ENCODE measurements at places on chromosomes 12 and 14.
A peak's percentile ranks its signal among the peaks of the same experiment; 100 is the strongest.

- DNase-seq, result no peak
Measured at GRCh38 chr12:102951841-102952240, 5.6 kb upstream of the ASCL1 start.

DNA sequence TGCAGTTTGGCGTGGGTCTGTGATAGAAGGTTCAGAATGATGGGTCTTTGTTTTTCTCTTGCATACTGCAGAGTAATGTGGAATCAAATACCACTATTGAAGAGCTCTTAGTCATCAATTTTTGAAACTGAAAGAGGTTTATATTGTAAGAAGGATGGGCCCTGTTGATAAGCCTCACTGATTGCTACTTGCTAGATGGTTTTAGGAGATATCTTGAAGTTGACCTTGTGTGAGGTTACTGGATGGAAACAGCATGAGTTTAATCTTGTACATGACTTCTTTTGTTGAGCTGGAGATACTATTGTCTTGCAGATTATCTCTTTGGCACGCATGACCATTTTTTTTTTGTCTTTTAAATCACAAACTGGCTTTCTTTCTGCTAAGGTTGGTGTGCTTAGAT lies 13.8 kb downstream of the BICD1 start:
- no peak for DNase-seq

DNA sequence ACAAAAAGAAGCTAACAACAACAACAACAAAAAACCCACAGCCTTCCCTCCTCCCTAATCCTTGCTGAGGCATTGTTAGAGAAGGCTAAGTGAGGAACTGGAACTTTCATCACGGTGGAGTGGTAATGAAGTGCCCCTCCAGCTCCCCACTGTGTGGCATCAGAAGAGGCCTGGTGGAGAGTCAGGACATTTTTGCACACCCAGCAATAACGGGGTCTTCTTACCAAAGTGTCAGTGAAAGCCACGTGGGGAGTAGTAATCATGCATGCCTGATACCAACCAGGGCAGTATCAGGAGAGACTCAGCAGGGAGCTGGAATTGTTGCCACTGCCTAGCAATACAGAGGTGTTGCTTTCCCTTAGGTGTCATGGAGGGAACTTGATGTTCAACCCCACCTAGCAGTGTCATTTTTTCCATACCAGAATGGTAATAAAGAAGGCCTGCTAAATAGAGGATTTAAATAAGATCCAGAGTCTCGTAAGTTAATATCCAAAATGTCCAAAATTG lies 299.7 kb upstream of the RGS6 start:
- DNase-seq, result no peak

DNA sequence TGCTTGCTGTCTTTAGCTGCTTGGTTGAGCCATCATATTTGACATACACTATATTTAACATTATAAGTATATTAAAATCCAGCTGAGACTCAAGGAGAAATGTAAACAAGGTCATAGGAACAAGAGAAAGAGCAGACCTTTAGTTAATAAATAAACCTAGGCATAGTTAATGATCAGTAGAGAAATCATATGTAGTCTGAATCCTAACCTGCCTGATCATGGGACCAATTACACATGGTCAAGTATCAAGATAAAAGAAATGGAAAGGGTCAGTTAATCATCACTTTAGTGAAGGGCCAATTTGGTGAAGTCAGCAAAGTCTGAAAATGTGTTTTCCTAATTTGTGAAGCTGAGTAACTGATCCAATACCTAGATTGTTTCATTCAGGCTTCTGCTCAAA lies 7.5 kb downstream of the RNF212B start:
- DNase-seq, result no peak

DNA sequence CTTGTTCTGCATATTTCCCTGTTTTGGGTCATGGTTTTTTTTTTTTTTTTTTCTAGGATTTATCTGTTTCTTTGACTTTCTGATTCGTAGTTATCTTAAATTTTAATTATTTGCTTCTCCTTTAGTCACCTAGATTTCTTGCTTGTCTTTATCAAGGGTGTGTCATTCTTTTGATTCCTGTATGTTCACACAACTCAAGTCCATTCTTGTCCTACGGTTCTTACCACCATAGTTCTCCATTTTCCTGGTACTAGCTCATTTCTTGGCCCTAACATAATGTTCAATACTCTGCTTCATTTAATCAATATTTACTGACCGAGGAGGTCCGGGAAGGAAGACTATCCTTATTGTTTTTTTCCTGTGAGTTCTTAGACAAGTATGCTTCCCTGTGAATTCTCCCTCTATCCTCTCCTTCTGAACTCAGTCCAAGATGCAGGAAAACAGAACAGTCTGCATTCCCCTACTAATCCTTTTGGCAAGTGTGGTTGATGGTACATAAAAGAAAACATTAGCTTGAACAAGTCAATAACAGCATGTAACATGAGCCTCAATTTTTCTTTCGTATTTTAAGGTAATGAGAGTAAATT lies 1346.4 kb upstream of the SEL1L start:
- DNase-seq, result no peak

- no peak for DNase-seq
Measured at GRCh38 chr12:109844091-109844490, 10.9 kb upstream of the TRPV4 start.

DNA sequence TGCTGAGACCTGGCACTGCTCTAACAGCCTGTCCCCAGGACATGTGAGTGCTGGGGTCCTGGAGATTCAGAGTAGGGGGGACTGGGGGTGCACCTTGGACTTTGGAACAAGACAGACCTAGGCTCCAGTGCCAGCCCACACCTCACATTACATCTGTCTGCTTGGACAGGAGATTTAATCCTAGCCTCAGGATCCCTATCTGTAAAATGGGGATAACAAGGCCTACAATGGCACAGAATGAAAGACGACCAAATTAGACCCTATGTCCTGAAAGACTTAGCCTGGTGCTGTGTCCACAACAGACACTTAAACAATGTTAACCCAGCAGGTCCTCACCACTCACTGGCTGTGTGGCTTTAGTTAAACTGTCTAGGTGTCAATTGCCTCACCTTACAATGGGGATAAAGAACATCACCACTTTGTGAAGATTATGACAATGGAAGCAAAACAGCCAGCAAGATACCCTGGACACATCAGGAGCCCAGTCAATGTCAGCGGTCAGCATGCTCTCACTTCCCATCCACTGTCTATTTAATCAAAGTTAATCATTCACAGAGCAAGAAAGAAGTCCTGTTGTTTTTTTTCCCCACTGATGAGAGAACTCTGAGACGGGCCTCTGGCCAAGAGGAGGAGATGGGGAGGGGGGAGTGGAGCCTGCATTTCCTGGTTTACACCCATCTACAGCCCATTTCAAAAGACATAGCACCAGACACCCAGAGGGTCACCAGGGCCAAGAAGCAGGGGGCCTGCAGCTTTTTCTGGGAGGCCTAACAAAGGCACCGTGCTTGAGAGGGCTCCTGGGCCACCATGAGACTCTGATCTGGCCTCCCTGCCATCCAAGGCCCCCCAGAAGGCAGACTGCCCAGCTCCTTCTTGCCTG lies 40.6 kb downstream of the ACTN1 start:
- no peak for DNase-seq

- no peak for DNase-seq
Measured at GRCh38 chr12:3249081-3249800, 172.1 kb downstream of the TSPAN9 start.

DNA sequence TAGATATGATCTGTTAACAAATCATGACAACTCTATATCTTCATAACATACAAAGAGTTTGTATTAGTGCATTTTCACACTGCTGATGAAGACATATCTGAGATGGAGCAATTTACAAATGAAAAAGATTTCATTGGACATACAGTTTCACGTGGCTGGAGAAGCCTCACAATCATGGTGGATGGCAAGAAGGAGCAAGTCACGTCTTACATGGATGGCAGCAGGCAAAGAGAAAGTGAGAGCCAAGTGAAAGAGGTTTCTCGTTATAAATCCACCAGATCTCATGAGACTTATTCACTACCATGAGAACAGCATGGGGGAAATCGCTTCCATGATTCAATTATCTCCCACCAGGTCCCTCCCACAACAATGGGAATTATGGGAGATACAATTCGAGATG lies 157.6 kb downstream of the DUSP6 start:
- no peak for DNase-seq

- no peak for DNase-seq
Measured at GRCh38 chr14:21626491-21627230, 8.1 kb downstream of the OR10G2 start.

GRCh38 chr12:89861086-89861485 lies 152.4 kb upstream of the ATP2B1 start:
- DNase-seq, result no peak

GRCh38 chr14:105197211-105197641 lies 16.1 kb upstream of the NUDT14 start:
- no peak for DNase-seq

DNA sequence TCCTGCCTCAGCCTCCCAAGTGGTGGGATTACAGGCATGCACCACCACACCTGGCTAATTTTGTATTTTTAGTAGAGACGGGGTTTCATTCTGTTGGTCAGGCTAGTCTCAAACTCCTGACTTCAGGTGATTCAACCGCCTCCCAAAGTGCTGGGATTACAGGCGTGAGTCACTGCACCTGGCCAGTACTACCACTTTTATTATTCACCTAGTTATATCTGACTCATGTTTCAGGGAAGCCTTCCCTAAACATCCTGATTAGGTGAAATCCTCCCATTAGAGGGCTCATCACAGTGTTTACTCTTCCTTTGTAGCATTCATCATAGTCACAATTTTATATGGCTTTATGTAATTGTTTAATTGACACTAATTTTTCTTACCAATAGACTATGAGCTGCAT lies 295.3 kb upstream of the SOX5 start:
- no peak for DNase-seq

GRCh38 chr12:11580125-11580751 lies 69.2 kb upstream of the ETV6 start:
- DNase-seq, result peak; percentile 23

- DNase-seq, result no peak
Measured at GRCh38 chr12:22284871-22285270, 49.6 kb downstream of the ST8SIA1 start.

DNA sequence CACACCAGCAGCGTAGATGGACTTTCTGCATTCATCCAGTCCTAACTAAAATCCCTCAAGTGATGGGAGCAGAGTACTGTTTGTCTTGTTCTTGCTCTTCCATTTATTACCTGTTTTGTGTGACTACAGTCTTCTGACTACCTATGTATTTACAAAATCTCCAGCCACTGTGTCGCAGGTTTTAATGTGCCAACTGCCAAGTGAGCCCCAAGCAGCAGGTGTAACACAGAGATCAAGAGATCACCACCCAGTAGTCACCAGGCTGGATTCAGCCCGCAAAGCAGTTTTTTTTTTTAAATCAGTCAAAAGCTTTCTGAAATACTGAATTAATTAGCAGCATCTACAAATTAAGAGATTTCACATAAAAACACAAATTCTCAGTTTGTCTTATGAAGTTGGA lies 724.1 kb upstream of the USP15 start:
- DNase-seq, result no peak

DNA sequence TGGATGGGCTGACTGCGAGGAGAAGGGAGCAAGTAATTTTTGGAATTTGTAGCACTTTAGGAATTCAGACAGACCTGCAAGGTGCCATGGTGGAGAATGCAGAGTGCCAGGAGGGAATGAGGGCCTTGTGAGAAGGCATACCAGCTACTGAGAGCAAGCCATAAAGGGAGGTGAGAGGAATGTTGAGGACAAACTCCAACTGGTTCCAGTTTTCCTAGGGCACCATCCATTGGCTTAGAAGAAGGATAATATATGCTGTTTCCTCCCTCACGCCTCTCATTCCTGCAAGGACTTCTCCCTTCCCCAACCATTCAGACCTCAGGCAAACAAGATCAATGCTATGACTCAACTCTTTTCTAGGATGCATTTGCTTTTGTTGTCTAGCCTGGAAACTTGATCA lies 11.2 kb upstream of the DAAM1 start:
- DNase-seq, result no peak

- peak; percentile 79 for DNase-seq
Measured at GRCh38 chr14:23056145-23056955, 970 bp downstream of the CDH24 start.

GRCh38 chr14:35378425-35379233 lies 25.9 kb downstream of the NFKBIA start:
- no peak for DNase-seq

GRCh38 chr12:89200217-89200616 lies 152.1 kb downstream of the DUSP6 start:
- DNase-seq, result no peak

DNA sequence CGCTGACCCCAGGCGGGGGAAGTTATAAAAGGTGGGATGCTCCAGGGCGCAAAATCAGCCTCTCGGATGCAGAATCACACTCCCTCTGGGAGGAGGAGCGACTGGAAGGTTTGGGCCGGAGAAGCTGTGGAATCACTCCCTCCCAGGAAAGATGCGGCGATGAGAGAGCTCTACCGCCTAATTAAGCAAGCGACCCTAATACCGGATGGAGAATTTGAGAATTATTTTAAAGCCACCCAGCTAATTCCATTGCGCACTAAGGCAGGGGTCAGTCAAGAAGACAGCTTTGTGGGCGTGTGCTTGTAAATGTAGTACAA lies 1.9 kb downstream of the COL2A1 start:
- no peak for DNase-seq

- no peak for DNase-seq
Measured at GRCh38 chr12:96103067-96103644, 67.8 kb upstream of the LTA4H start.

DNA sequence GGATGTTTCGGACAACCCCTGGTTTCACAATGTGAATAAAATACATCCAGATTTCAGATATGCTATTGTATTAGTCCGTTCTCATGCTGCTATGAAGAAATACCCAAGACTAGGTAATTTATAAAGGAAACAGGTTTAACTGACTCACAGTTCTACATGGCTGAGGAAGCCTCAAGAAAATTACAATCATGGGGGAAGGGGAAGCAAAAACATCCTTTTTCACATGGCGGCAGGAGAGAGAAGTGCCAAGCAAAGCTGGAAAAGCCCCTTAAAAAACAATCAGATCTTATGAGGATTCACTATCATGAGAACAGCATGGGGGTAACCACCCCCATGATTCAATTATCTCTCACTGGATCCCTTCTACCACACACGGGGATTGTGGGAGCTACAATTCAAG lies 451.7 kb downstream of the MDGA2 start:
- no peak for DNase-seq

DNA sequence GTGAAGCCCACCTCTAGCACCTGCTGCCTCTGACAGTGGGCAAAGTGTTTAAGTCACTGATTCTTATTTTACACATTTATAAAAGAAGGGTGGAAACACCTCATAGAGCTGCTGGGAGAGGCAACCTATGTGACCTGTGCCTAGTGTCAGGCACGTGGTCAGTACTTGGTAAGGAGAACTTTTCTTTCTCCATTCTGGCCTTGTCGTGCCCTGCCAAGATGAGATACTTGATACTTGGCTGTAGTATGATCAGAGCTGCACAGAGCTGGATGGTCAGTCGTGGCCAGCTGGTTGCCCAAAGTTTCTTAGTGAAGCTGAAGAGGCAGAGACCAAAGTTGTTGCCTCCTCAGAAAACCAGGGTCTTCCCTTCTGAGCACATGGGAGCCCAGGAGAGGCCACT lies 24.6 kb downstream of the PLEKHH1 start:
- no peak for DNase-seq

DNA sequence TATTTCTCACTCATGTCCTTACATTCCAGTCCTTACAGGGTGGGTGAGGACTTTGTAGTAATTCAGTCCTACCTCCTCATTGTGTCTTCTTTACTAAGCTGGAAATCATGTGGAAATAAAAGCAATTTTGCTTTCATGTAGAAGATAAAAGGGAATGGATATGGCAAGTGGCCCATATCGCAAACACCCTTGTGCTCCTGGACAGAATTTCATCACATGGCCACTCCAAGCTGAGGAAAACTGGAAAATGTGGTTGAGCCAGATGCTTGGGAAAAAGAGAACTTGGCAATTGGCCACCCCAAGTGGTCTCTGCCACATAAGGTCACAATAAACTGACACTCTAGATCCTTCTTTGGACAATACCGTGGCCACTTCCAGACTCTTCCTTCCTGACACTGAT lies 64.2 kb upstream of the IFNG-AS1 start:
- no peak for DNase-seq

Data from HTR-8/SVneo (cell line).